ENCODE measurements at places on chromosomes 12 and 14. TPM values are rescaled to one million over a fixed set of nuclear protein-coding genes. Genes with fewer than 3 reads are reported as not detected.

The FUT8 gene
- total RNA-seq, result 43.9 TPM

The OLR1 gene
- not detected for total RNA-seq

The TAS2R14 gene
- 2.7 TPM for total RNA-seq

The ALX1 gene
- total RNA-seq, result not detected

The AKAP3 gene
- 4.1 TPM for total RNA-seq

The KRT5 gene
- not detected for total RNA-seq

The LTBR gene
- total RNA-seq, result not detected

The ANGEL1 gene
- total RNA-seq, result 28.3 TPM

The TMEM253 gene
- total RNA-seq, result not detected

The RACGAP1 gene
- total RNA-seq, result 5.5 TPM

GRCh38 chr14:90003526-90004307 lies 48.0 kb downstream of the TDP1 start:
- no peak for DNase-seq

- no peak for DNase-seq
These were observed 16.0 kb upstream of the LRP6 start for GRCh38 chr12:12282761-12283425.

DNA sequence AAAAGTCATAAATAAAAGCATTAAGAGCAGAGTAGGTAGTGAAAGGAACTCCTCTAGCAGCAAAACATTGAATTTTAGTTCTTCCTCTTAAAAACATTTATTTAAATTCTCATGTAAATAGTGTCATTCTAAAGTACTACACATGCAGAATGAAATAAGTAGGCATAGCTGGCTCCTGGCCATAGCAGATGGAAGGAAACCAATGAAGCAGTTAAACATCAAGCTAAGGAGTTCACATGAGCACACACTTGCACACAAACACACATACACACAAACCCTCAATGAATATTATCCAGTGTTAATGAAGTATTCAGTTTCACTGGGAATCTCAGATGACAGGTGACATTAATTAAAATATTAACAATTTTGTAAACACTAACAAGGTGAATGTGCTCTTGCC lies 69.3 kb downstream of the SLC35F4 start:
- DNase-seq, result no peak

GRCh38 chr12:101666052-101666728 lies 31.2 kb upstream of the CHPT1 start:
- no peak for DNase-seq

DNA sequence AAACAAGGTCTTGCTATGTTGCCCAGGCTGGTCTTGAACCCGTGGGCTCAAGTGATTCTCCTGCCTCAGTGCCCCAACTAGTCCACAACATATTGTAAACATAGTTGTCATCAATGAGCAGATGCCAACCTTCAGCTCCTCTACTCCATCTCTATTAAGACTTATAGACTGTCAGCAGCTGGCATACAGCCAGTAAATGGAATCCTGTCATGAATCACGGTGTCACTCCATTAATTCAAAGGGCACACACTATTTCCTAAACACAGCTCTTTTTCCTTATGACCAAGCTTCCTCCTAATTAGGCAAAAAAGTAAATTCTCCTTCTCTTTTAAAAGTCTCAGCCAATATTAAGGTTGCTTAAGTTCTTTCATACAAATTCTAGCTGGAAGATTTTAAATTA lies 111.2 kb downstream of the ITPR2 start:
- no peak for DNase-seq

DNA sequence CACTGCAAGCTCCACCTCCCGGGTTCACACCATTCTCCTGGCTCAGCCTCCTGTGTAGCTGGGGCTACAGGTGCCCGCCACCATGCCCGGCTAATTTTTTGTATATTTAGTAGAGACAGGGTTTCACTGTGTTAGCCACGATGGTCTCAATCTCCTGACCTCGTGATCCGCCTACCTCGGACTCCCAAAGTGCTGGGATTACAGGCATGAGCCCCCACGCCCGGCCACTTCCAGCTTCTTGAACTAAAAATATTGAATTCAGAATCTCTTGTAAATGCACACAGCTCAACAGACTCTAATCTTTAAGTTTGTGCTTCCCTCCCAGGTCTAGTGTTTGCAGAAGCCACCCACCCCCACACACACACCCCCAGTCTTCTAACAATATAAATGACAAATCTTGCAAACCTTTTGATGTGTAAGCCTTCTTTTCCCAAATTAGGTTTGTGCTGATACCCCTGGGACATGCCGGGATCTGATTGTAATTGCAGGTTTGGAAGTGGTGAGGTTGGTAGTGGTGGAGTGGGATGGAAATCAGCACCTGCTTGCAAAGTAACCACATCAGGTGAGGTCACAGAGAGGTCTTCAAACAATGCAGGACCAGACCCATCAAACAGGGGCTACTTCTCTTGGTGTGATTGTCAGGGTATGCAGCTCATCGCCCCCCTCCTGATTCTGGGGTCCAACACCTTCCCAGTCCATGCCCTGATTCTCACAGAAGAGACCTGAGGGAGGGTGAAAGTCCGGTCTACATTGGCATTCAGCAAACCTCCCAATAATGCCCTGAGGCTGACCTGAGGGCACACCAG lies 51.4 kb upstream of the GPR132 start:
- DNase-seq, result no peak

- DNase-seq, result no peak
These were observed 34.2 kb downstream of the RTRAF start for GRCh38 chr14:52023518-52023917.

- DNase-seq, result no peak
These were observed 232.0 kb upstream of the TMTC1 start for GRCh38 chr12:30015631-30016337.

DNA sequence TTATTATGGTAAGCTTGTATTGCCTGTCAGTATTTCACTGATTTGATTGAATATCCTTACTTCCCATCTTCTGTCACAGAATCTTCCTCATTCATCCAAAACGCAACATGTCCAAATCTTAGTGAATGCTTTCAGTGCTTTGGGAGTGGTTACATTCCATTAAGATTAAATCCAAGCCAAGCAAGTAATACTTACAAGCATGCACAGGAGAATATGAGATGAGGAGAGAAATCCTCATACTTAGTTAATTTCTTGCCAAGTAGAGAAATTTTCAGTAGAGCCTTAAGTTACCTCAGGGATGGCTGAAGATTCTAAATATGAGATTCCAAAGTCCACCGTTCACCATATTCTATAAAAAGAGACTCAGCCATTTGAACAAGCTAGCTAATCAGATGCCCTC lies 316.0 kb downstream of the RAD51B start:
- DNase-seq, result no peak

DNA sequence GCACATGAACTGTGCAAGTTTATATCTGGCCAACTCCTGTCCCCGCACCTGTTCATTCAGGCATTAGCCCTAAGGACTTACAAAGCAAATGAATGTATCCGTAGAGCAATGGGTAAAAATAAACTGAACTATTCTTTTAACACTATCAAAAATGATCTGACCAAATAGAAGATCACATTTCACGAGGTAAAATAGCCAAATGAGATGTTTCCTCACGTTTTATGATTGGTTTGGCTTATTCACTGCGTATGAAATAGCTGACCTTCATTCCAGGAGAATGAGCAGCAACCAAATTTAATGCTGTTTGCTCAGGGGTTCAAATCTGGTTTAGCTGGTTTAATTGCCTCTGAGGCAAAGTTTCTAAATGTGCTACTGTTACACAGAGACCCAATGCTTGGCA lies 216.0 kb upstream of the EEA1 start:
- no peak for DNase-seq

- no peak for DNase-seq
These were observed 669 bp downstream of the FANCM start for GRCh38 chr14:45136399-45136798.

- DNase-seq, result no peak
These were observed 2.6 kb downstream of the CCDC85C start for GRCh38 chr14:99601361-99601831.

- no peak for DNase-seq
These were observed 645.5 kb downstream of the C12orf50 start for GRCh38 chr12:87383680-87384079.

DNA sequence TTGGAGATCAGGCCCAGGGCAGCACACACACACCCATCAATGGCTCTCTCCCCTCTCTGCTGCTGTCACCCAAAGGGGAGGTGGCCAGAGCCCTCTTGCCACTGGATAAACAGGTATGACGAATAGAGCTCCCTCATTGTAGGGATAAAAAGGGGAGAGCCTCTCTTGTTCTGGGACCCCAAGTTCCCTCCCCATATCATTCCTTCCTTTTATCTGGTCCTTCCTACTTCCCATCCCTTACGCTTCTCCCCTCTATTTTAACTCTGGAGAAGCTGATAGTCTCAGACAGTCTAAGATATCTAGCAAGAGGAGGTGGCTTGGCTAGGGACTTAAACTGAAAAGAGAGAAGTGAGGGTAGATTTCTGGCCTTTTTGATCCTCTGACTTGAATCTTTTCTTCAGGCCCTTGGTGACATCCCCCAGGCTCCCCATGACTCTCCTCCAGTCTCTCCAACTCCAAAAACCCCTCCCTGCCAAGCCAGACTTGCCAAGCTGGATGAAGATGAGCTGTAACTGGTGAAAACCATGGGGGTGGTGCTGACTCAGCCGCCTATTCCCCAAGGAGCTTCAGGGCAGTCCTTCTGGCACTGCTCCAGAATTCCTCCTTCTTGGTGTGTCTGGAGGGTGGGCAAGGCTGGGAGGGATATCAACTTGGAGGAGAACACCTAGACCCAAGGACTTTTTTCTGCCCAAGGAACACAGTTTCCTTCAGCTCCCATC lies 5.3 kb downstream of the ARHGEF25 start:
- DNase-seq, result no peak

GRCh38 chr14:60661721-60662120 lies 12.4 kb upstream of the SIX1 start:
- no peak for DNase-seq

DNA sequence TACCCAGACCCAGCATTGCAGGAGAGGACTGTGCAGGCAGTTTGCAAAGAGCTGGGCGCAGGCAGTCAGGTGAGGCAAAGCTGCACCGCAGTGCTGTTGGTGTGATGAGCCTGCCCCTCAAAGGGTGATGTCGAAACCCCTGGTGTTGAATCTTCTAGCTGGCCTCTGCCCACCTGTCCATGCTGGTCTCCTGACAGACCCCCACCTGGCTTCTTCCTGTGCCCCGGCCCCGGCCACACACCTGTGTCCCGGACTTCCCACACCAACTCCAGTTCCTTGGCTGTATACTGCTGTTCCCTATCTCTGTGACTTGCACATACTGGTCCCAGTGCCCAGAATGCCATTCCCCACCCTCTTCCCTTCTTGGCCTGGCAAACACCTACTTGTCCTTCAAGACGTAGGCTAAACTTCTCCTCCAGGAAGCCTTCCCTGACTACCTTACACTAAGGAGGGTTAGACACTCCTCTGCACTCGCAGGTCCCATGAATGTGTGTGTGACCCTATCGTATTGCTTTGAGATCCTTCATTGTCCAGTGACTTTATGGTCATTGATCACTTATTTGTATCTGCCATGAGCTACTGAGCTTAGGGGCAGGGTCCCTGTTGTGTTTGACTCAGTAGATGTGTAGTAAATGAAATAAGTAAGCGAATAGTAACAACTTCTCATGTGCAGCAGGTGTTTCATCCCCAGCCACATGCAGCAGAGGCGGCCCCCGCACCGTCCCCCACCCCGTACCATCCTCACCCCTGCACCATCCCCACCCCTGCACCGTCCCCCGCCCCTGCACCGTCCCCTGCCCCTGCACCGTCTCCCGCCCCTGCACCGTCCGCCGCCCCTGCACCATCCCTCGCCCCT lies 37.4 kb downstream of the ESRRB start:
- no peak for DNase-seq

GRCh38 chr12:1962051-1963020 lies 41.9 kb downstream of the DCP1B start:
- no peak for DNase-seq

DNA sequence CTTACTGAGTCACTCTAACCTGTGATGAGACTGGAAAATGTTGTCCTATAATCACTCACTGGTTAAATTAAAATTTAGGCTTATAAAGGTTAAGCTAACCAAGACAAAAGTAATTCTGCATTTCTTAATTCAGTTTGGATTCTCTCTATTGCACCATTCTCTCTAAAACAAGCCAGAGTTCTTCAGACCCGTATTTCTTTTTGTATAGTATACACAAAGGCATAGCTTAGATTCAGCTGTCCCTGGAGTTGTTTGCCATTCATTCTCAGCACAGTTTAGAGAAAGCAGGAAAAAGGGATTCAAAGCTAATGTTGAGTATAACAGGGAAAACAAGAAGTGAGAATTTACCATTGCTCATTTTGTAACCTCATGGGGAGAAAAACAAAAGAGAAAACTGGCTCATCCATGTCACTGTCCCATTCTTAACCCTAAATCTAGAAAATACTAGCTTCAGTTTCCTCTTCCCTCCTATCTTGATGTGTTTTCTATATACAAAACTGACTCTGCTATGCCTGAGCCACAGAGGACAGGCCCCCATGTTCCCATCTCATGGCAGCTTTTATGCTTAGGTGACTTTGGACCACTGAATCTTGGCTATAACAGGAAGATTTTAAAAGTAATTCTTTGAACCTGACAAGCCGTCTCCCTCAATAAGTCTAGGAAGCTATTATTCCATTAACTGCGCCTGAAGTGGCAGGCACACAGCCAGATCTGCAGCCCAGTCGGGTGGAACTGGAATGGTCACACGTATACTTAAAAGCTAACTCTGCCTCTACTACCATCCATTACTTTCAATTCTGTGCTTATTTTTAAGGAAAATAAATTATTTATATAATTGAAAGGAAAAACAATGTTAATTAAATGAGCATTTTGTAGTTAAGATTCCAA lies 7.0 kb downstream of the AREL1 start:
- DNase-seq, result no peak

Measured in T-cell (primary cell).